Stimulated activated CD4-positive, alpha-beta T cell treated with anti-CD3 and anti-CD28 coated beads, Interleukin-1b, Interleukin-23, amount 100 ng/mL, for 1 hour (primary cell): ENCODE measurements at places on chromosomes 5 and 9.

GRCh38 chr5:149791881-149792280 is 61.8 kb downstream of the PPARGC1B start:
- DNase-seq = no peak

DNA sequence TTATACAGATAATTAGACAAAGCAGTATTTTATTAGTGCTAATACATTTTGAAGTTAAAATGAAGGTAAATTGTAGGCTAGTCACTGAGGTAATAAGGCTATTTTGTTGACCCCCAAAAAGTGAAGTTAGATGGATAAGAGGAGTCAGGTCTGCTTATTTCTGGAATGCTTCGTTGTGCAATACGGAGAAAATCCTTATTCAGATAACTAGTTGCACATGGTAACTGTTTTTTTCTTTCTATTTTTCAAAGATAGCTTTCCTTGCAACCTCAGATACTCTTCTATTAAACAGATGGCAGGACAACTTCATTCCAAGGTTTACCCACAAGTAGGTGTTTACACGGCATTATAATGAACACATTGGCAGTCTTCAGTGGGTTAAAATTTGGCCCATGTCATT is 101.1 kb downstream of the TMEM174 start:
- no peak for DNase-seq

- DNase-seq = no peak
These were observed 69.0 kb downstream of the SCAMP1 start for GRCh38 chr5:78429332-78429980.

- no peak for DNase-seq
These were observed 10.0 kb upstream of the CAVIN4 start for GRCh38 chr9:100567856-100568255.

DNA sequence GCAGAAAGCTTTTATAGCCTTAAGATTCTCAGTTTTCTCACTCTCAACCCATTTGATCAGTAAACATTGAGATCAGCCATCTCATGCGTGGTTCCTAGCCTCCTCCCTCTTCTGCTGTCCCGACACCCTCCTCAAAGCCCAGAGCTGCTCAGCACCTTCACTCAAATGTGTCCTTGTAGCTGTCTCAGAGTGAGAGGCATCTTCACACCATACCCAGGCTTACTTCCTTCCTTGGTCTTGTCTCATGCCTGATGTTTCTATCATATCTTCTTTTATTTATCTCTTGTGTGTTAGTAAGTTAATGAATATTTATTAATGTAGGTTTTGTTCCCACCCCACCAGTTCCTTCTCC is 72.4 kb upstream of the SNX2 start:
- no peak for DNase-seq

GRCh38 chr9:123267481-123268198 is 746 bp downstream of the STRBP start:
- DNase-seq = no peak

GRCh38 chr5:96194593-96194992 is 232.9 kb upstream of the ELL2 start:
- no peak for DNase-seq
